Breast epithelium (tissue), 4 donors: ENCODE measurements at places on chromosomes 3 and 15. TPM values are rescaled to one million over a fixed set of nuclear protein-coding genes. Genes with fewer than 3 reads are reported as not detected.

TRPM1 gene
- not detected for total RNA-seq

DNA sequence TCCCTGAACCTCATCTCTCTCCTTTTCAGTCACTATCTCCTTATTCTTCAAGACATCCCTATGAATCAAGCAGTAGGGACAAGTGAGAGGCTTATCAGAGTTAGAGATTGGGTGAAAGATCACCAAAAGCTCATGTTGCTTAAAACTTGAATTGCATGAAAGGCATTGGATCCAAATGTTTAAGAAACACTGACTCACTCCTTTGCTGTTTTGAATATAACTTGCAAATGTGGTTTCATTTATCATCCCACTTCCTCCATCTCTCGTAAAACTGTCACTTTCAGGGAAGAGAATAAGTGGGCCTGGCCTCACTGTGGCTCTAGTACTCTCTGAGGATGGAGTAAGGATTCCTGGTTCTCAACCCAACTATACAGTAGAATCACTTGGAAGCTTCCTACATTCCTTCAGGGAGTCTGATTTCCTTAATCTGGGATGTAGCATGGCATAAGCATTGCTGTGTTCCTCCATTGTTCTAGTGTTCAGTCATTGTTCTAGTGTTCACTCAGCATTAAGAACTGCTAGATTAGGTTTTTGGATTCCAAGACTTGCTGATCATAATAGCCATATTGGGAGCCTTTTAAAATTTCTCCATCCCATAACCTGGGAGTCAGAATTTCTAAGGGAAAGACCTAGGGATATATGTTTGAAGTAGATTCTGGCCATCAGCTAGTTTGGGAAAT, 171.8 kb downstream of the TMEM108 start:
- no peak for DNase-seq

- DNase-seq: no peak
These were observed 74.2 kb upstream of the ABHD17C start for GRCh38 chr15:80620931-80621330.

- no peak for DNase-seq
These were observed 501.7 kb downstream of the SHQ1 start for GRCh38 chr3:72346526-72346926.

- DNase-seq: no peak
These were observed 134.0 kb downstream of the FHIT start for GRCh38 chr3:61117045-61117898.

- no peak for DNase-seq
These were observed 7.7 kb upstream of the SCN10A start for GRCh38 chr3:38823722-38824121.
